Neural progenitor cell (in vitro differentiated cells): ENCODE measurements at places on chromosomes 13 and 19.

GRCh38 chr13:90867336-90867683 is 480.2 kb upstream of the MIR17HG start:
- no peaks in the 10 kb centered on the region for H3K27me3 ChIP-seq
- no peaks in the 10 kb centered on the region for H3K36me3 ChIP-seq
- DNase-seq, result peak; percentile 81
- no peak overlapping the region for H3K4me3 ChIP-seq
- no peaks in the 10 kb centered on the region for H3K4me1 ChIP-seq

- no peak overlapping the region for H3K4me3 ChIP-seq
- no peaks in the 10 kb centered on the region for H3K27me3 ChIP-seq
- H3K4me1 ChIP-seq, result no peaks in the 10 kb centered on the region
- no peak overlapping the region for H3K27ac ChIP-seq
- H3K36me3 ChIP-seq, result no peaks in the 10 kb centered on the region
- DNase-seq, result peak; percentile 70
Observed at GRCh38 chr19:10699650-10700335, 1.4 kb upstream of the QTRT1 start.

DNA sequence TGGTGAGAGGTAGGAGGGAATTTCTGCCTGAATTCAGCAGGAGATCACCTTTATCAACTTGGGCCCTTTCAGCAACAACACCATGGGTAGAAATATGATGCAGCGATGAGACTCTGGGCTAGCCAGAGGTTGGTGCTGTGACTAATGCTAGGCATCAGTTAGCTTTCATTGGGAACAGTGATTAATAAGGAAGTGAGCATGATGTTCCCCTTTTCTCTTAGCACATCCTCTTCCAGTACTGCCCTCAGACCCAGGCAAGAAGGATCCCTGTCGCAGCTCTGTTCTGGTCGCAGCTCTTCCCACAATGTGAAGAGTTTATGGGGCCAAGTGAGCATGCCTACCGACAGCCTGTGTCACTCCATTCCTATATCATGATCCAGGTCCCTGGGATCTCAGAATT is 100.5 kb downstream of the FLT1 start:
- H3K36me3 ChIP-seq, result no peaks in the 10 kb centered on the region
- H3K27ac ChIP-seq, result no peak overlapping the region
- H3K4me1 ChIP-seq, result peaks cover under 1% of the 10 kb centered on the region
- H3K4me3 ChIP-seq, result no peak overlapping the region

DNA sequence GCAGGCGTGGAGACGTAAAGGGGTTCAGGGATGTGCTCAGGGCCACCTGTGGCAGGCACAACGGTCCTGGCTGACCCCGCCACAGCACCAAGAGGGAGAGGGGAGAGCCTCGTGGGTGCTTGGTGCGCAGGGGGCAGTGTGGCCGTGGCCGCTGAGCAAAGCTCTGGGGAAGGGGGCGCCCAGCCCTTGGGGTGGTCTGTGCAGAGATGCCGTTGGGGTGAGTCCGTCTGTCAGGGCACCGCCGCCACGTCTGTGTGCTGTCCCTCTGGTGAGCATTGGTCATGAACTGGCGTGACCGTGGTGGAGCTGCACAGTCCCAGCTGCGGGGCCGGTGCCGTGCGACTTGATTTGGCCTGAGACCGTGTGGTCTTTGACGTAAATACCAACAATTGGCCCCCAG is 15.3 kb downstream of the GNA11 start:
- no peaks in the 10 kb centered on the region for H3K36me3 ChIP-seq
- H3K27me3 ChIP-seq, result no peaks in the 10 kb centered on the region
- no peaks in the 10 kb centered on the region for H3K4me1 ChIP-seq
- no peak overlapping the region for H3K4me3 ChIP-seq
- no peak for DNase-seq
- no peak overlapping the region for H3K27ac ChIP-seq

- no peaks in the 10 kb centered on the region for H3K36me3 ChIP-seq
- DNase-seq, result peak; percentile 48
- no peaks in the 10 kb centered on the region for H3K27me3 ChIP-seq
- no peaks in the 10 kb centered on the region for H3K4me1 ChIP-seq
Observed at GRCh38 chr19:2261438-2262172, 5.4 kb upstream of the JSRP1 start.

DNA sequence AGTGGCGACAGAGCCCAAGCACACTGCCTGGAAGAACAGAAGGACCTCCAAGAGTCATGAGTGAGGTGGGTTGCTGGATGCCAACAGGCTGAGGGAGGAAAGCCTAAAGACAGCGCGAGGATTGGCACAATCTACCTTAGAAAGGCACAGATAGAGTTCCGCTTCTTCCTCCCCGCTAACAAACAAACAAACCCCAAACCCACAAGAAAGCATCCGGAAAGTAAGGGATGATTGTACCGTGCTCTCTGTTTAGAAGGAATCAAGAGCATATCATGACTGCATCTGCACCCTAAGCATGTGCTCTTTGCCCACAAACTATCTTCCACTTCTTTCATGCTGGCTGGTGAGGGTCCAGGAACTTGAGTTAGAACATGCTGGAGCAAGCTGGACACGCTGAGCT is 233.0 kb upstream of the KLF12 start:
- no peak overlapping the region for H3K27ac ChIP-seq
- DNase-seq, result no peak
- H3K27me3 ChIP-seq, result no peaks in the 10 kb centered on the region
- no peak overlapping the region for H3K4me3 ChIP-seq
- H3K4me1 ChIP-seq, result no peaks in the 10 kb centered on the region

DNA sequence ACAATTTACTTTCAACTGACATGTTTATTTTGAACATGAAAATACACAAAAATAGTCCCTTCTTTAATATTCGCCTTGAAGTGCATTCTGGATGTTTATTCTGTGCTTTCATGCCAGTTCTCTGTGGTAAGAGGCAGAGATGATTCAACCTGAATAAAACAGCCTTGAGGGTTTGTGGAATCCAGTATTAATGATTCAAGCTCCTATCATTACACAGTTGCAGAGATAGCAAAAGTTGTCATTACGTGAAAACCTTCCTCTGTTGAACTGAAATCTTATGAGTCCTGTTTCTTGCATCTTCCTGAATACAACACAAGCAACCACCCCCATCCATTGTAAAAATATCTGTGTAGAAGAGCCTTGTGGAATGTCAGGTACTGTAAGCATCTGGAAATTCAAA is 142.3 kb upstream of the HTR2A start:
- no peaks in the 10 kb centered on the region for H3K27me3 ChIP-seq
- no peaks in the 10 kb centered on the region for H3K36me3 ChIP-seq
- peaks cover 26% of the 10 kb centered on the region for H3K4me1 ChIP-seq
- H3K4me3 ChIP-seq, result no peak overlapping the region

DNA sequence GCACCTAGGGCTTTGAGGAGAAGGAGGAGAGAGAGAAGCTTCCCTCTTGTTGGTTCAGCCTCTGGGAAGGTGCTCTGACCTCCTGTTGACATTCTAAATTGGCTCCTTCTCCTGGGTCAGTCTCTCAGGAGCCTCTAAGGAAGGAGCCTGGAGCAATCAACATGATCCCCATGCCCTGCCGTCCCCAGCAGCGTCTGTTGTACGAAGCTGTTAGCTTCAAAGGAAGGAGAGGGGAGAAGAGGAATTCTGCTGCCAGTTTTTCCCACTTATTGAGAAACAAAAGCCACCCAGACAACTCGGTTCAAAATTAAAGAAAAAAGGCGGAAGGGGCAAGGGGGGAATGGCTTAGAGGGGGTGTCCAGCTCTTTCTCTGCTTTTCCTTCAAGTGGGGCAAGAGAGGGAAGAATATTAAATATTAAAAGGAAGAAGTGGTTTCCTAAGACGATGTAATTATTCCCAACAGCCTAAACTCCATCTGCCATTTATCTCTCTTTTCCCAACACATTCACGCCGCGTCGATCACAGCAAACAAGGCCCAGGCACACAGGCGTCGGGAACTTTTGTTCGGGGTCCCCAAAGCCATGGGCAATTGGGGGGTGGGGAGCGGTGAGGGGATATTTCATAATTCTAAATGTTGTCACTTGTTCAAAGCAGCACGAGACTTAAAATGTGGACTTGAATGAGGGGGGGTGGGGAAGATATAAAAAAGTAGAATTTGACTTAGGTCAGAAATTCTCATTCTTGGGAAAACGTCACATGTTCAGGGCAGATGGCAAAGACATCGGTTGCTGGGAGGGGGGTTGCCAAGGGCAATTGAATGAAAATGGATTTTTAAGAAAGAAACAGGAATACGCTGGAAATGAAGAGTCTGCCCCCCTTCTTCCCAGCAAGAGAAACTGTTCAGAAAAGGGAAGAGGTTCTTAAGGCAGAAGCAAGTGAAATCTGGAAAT is 116.8 kb upstream of the CACNA1A start:
- peaks cover 24% of the 10 kb centered on the region for H3K4me1 ChIP-seq
- H3K27ac ChIP-seq, result no peak overlapping the region
- peak; percentile 56 for DNase-seq
- no peak overlapping the region for H3K4me3 ChIP-seq
- peaks cover 25% of the 10 kb centered on the region for H3K27me3 ChIP-seq
- H3K36me3 ChIP-seq, result no peaks in the 10 kb centered on the region

- H3K36me3 ChIP-seq, result peaks cover 30% of the 10 kb centered on the region
- no peaks in the 10 kb centered on the region for H3K27me3 ChIP-seq
- DNase-seq, result no peak
- H3K4me1 ChIP-seq, result no peaks in the 10 kb centered on the region
- no peak overlapping the region for H3K4me3 ChIP-seq
Observed at GRCh38 chr19:10681658-10682057, 19.6 kb upstream of the QTRT1 start.

- peaks cover under 1% of the 10 kb centered on the region for H3K27me3 ChIP-seq
- H3K27ac ChIP-seq, result no peak overlapping the region
- H3K4me3 ChIP-seq, result no peak overlapping the region
- H3K4me1 ChIP-seq, result peaks cover 3% of the 10 kb centered on the region
Observed at GRCh38 chr19:38944981-38945506, 14.3 kb downstream of the MRPS12 start.

DNA sequence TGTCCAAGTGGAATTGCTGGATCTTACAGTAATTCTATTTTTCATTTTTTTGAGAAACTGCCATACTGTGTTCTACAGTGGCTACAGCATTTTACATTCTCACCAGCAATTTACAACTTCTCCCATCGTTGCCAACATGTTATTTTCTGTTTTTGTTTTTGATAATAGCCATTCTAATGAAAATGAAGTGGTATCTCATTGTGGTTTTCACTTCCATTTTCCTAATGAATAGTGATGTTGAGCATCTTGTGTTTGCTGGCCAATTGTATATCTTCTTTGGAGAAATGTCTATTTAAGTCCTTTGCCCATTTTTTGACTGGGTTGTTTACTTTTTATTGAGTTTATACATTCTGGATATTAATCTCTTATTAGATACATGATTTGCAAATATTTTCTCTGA is 38.6 kb downstream of the KCNRG start:
- H3K4me1 ChIP-seq, result no peaks in the 10 kb centered on the region
- peaks cover 19% of the 10 kb centered on the region for H3K36me3 ChIP-seq
- no peak overlapping the region for H3K27ac ChIP-seq
- DNase-seq, result no peak
- no peaks in the 10 kb centered on the region for H3K27me3 ChIP-seq

DNA sequence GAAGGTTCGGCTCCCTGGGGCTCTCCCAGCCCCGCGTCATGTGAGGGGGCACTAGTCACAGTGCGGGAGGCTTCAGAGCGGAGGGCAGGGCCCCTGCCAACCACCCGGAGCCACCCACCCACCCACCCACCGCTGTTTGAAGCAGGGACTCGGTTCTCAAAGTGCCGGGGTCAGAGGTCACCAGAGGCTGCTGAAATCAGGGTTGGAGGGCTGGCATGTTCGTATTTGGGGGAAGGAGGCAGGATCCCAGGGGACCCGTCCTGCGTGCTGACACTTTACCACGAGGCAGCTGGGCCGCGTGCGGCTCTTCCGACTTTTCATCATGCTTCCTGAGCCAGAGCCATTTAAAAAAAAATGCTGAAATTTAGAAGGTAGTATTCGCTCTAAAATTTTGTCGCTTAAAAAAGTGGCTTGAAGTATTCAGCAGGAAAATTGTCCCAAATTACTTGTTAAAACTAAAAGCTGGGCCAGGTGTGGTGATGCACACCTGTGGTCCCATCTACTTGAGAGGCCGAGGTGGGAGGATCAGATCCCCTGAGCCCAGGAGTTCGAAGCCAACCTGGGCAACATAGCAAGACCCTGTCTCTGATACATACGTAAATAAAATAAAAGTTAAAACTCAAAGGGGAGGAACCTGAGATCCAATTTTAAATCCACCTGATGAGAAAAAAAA is 21.2 kb downstream of the ATP11A start:
- DNase-seq, result no peak
- H3K27ac ChIP-seq, result peak overlapping the region; percentile 96
- H3K36me3 ChIP-seq, result no peaks in the 10 kb centered on the region
